Kidney epithelial cell (primary cell): ENCODE measurements at places on chromosomes 6 and 20. TPM values are rescaled to one million over a fixed set of nuclear protein-coding genes. Genes with fewer than 3 reads are reported as not detected.

GRCh38 chr20:33840160-33840559 is 29.0 kb downstream of the CHMP4B start:
- DNase-seq, result no peak

- DNase-seq, result no peak
These were observed 37.9 kb downstream of the ZC3H12D start for GRCh38 chr6:149446791-149447376.

DNA sequence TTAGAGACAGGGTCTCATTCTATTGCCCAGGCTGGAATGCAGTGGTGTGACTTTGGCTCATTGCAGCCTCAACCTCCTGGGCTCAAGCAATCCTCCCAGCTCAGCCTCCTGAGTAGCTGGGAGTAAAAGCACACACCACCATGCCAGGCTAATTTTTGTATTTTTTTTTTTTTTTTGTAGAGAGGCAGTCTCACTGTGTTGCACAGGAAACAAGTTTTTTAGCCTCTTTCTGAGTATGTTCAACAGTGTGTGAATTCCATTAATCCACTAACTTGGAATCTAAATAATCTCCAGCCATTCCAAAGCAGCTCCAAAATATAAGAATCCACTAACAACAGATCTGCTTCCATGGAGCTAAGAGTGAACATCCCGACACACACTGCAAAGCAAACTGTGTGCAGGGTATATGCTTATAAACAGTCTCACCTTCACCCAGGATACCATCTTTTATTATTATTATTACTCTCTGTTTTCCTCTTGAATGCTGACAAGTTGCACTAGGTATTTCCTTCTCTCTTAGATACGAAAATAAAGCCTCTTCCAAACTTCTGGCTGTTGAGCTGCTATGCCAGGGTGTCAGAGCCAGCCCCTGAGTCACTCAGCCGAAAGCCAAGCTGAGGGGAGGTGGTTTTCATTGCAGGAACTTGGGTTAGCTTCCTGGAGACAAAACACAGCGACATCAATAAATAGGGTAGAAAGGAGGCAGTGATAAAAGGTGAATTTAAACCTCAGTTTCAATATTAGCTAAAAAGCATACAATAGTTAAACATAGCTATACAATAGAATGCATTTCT is 264.9 kb downstream of the HIVEP2 start:
- DNase-seq, result no peak

DNA sequence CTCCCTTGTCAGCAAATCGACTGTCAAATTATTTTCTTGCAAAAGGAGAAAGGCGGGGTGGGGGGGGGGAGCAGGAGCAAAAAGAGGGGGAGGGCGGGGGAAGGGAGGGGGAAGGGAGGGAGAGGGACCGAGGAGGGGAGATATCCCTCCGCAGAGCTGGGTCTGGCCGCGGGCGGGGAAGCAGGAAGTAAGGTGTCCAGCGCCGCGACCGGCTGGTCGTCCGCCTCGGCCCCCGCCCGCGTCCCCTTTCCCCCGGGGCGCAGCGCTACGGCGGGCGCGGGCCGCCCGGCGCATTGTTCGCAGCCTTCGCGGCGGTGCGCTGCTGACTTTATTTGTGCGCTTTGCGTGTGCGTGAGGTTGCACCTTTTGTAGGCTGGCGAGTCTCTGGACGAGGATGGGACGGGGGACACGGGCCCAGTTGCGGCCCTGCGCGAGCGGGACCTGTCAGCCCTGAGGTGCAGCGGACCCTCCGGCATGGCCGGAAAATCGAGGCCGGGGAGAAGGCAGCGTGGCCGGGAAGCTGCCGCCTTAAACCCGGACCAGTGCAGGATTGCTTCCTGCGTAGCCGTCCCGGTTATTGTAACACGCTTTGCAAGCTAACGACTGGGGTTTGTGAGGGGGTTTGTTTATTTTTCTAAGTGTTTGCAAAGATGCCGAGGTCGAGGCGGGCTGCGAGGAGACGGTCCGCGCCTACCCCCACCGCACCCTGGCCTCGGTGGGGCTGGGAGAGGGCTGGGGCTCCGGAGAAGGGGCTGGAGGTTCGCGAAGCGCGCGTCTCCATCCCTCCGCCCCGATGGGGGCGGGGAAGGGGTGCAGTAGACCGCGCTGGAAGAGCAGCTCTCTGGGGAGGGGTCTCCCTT is 675 bp upstream of the TRERF1 start:
- DNase-seq, result no peak

GRCh38 chr20:20554951-20555350 is 157.5 kb downstream of the RALGAPA2 start:
- no peak for DNase-seq

Gene CNR1
- 0.92 and 1.2 TPM in 2 replicates for total RNA-seq

Gene DLL1
- 3.8 and 4.2 TPM in 2 replicates for total RNA-seq

Gene GPRC6A
- not detected in 2 replicates for total RNA-seq

Gene WFDC12
- not detected in 2 replicates for total RNA-seq

Gene BNIP5
- total RNA-seq, result 0.07 TPM in 1 of 2 replicates, not detected in the other

Gene FYN
- 122 and 133 TPM in 2 replicates for total RNA-seq
